ENCODE measurements at places on chromosomes 3 and 15. TPM values are rescaled to one million over a fixed set of nuclear protein-coding genes. Genes with fewer than 3 reads are reported as not detected.
A peak's percentile ranks its signal among the peaks of the same experiment; 100 is the strongest.

FAM107A gene
- polyA plus RNA-seq, result 4.2 TPM

PAQR9 gene
- 0.68 TPM for polyA plus RNA-seq

DNA sequence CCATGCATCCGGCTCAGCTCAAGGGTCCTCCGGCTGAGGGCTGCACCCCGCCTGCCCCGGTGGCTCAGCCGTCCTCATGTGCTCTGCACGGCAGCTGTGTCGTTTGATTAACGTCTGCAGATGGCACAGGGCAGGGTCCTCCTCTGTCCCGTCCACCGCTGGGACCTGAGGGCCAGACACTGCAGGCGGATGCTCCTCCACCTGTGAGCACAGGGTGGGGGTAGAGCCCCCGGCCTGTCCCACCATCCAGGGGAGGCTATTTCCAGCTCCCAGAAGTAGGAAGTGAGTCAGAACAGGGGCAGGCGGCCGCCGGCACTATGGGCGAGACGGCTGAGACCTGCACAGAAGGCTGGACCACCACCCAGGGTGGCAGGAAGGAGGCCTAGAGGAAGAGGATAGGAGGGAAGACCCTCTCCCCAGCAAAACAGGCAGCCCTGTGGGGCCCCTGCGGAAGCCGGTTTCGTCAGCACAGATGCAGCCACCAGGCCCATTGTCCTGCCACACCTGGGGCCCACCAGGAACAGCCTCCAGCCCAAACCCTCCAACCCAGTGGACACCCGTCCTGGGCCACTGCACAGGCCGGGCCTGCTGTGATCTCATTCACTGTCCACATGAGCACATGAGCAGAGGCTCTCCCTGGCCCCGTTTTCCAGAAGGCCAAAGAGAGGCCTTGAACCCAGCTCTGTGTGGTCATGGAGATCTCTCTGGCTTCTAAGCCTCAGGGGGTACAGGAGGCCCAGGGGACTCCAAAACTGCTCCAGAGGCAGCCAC is 12.6 kb upstream of the PLXND1 start:
- no peak for DNase-seq

GRCh38 chr3:120410116-120410515 is 40.7 kb downstream of the FSTL1 start:
- DNase-seq, result no peak

GOLGA8K gene
- 3.6 TPM for polyA plus RNA-seq

CLDN1 gene
- 58.2 TPM for polyA plus RNA-seq

DNA sequence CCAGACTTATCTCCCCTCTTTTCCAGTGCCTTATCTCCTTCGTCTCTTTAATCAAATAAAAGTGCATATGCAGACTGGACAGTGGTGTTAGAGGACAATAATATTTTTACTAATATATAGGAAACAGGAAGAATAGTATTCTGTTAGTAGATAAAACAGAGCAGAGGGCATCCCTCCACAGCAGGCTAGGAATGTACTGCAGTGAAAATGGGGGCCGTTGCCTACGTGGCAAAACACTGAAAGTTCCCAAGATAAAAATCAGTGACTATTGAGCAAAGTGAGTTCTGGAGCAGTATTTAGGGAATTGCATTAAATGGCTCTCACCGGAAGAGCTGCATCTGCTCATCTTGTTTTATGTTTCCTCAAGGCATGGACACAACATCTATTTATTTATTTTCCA is 435.0 kb downstream of the CNTN6 start:
- no peak for DNase-seq

DNA sequence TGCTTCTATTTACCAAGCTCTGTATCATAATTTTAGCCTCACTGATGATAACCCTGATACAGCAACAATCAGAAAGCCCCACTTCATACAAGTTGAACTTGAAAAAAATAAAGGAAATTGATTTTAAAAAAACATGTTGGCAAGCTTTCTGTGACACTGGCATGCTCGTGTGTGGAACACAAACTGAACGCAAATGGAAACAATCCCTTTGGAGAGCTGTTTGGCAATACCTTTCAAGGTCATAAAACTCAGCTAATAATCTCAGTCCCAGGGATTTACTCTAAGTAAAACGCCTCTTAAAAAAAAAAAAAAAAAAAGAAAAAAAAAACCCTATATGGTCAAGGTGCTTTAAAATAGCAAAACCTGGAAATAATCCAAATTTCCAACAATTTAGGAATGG is 166.7 kb upstream of the BCL6 start:
- DNase-seq, result no peak

SCAMP5 gene
- polyA plus RNA-seq, result 47.9 TPM

GRCh38 chr3:135131290-135131689 is 336.2 kb downstream of the EPHB1 start:
- no peak for DNase-seq

DNA sequence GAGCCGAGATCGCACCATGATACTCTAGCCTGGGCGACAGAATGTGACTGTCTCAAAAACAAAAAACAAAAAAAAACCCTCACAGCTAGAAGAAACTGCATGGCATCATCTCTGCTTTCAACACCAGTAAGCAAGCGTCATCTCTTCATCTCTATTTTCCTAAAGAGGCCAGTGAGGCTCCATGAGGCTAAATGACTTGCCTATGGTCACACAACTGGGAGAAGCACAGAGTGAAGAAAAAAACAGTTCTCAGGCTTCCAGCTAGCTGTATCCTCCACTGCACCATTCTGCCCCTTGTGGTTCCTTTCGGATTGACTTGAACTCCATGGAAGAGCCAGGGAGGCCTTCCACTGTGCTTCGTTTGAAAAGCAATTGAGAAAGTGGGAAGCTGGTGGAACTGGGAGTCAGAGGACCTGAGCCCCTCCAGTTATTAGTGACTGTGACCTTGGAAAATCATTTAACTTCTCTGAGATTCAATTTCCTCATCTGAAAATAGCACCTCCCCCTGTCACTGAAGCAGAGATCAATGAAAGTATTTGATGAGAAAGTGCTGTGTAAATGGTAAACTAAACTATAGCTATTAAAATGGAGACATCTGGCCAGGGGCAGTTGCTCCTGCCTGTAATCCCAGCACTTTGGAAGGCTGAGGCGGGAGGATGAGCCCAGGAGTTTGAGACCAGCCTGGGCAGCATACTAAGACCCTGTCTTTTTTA is 32.1 kb upstream of the DENND4A start:
- peak; percentile 55 for DNase-seq

GOLGA8T gene
- polyA plus RNA-seq, result 0.35 TPM

SV2B gene
- 0.67 TPM for polyA plus RNA-seq

GRCh38 chr3:192091831-192092230 is 630.9 kb downstream of the PYDC2 start:
- no peak for DNase-seq

TATDN2 gene
- 41.0 TPM for polyA plus RNA-seq

DNA sequence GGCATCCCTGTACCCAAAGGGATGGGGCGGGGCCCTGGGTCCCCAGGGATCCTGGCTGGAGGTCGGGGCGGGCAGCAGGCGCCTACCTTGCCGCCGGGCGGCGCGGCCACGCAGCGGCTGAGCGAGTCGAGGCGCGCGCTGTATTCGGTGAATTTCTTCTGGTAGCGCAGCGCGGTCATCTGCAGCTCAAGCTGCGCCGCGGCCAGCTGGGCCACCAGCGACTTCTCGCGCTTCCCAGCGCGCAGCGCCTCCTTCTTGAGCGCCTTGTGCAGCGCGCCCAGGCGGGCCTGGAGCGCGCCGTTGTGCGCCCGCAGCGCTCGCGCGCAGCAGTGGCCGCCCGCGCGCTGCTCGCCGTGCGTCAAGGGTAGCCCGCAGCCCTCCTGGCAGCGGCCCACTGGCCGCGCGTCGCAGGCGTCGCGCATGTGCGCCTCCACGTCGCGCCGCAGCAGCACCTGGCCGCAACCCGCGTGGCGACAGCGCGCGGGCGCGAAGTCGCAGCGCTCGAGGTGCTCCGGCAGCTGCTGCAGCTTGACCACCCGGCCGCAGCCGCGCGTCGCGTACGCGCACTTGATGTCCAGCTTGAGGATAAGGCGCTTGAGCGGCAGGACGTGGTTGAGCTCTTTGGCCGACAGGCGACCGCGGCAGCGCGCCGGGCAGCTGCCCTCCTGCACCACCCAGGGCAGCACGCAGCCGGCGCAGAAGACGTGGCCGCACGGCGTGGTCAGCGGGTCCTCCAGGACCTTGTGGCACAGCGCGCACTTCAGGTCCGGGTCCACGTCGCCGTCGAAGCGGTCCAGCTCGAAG is 522 bp downstream of the PDZRN3 start:
- DNase-seq, result peak; percentile 69

DNA sequence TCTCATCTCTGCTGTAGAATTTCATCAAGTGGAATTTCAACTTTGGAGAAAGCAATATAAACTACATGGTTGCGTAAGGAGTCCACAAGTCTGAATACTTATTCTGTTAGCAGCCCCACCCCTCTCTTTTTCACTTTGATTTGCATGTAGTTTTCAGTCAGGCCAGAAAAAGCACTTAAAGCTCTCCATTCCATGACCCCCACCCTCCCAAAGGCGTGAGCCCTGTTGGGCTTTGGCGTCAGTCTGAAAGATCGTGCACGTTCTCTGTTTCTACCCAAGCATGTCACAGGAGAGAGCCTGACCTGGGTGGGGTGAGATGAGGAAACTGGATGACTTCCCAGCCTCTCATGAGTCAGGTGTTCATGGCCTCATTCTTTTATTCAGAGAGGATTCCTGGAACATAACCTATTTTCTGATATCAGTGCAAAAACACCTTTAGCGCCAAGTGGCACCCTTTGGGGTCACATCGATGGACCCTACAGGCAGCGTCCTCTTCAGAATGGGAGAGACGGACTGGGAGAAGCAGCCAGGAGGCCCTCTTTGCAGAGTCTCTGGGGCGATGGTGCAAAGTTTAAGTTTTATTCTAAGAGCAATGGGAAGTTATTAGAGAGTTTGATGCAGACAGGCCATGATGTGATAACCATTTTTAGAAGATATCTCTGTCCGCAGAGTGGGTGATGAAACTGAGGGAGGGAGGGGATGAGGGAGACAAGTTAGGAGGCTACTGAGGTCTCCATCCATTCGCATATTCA is 55.8 kb downstream of the LSM3 start:
- no peak for DNase-seq

DNA sequence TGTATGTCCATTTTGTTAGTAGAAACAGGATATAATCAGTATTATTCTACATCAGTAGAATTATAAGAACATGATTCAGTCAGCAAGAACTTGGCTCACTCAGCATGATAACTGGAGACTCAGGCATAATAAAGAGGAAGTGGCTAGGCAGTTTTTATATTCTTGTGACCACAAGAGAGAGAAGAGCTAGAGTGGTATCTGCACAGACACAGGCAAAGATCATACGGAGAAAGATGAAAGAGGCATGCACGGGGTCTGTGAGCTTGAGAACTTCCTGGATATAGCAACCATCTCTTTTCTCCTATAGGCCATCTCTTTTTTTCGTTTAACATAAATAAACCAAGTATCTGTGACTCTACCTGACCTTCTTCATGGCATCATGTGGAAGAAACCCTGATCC is 46.8 kb downstream of the MYO5A start:
- DNase-seq, result no peak

DNA sequence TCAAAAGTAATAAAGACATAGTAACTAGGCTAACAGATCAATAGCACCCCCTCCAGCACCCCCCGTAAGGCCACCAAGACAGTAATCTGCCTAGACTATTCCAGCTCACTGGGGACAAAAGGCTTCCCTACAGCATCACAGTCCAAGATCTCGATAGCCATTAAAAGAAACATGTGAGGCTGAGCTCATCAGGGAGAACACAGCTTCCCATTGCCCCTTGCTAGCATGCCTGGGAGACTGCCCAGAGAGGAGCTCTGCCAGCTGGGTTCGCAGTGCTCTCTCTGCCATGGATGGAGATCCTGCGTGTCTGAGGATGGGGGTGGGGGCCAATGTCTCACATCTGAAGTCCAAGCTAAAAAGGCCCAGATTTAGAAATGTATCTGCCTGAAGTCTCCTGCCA is 17.8 kb downstream of the LRIG1 start:
- DNase-seq, result no peak

ITGA11 gene
- polyA plus RNA-seq, result 3.6 TPM

DNA sequence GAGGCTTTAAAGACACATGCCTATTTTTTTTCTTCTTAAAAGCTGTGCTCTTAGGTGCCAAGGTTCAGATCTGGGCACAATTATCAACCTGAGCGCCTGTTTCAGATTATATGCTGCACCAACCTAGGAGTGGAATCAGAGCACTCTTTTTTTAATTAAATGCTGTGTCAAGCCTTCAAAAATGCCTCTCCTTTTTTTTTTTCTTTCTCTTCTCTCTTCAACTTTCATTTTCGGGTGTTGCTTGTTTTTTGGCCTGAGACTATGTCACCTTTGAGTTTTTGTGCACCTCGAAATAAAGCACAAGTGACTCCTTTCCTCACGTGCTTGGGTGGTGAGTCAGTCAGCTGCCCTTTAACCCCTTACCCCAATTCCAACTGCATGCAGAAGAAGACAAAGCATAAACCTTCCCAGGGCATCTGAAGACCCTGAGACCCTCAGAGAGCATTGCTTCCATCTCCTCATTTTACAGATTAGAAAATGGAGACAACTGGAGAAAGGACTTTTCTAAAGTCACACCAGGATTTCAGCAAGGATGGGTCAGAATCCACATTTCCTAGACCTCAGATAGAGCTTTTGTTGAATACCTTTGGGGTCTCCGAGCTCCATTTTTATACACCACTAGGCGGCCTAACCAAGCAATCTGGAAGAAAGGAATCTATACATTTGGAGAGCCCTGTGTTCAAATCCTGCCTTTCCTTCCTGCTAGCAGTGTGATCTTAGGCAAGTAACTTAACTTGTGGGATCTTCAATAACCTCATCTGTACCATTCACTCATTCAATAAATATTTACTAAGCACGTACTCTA is 631 bp upstream of the PRICKLE2 start:
- DNase-seq, result no peak

DNA sequence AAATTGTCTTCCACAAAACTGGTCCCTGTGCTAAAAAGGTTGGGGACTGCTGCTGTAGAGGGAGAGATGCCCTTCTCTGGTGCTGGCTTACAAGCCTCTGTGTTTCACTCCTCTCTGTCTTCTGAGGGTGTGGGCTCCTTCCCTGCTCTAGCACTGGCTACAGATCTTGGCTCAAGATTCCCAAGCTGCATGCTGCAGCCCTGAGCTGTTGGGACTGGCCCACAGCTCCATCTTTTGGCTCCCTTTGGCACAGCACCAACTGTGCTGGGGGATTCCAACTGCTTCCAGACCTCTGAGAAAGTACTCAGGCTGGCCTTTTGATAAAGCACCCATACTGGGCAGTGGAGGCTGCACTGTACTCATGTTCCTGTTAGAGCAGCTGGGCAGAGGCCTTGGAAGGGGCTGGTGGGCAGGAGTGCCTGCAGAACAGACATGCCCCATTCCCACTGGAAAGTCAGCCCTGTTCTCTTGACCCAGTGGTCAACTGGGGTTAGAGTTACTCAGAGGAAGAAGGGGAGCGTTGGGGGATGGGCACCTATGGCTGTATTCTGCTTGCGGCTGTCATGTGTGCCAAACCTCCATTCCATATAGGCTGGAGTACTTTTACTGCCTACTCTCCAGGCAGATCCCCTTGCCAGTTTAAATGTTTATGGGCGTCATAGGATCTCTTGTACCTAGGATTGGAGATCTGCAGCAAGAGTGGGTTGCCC is 55.7 kb downstream of the GALK2 start:
- no peak for DNase-seq
